ENCODE measurements at places on chromosomes 12 and 14. TPM values are rescaled to one million over a fixed set of nuclear protein-coding genes. Genes with fewer than 3 reads are reported as not detected.

The TBX5 gene
- total RNA-seq = 10.8 TPM

DNA sequence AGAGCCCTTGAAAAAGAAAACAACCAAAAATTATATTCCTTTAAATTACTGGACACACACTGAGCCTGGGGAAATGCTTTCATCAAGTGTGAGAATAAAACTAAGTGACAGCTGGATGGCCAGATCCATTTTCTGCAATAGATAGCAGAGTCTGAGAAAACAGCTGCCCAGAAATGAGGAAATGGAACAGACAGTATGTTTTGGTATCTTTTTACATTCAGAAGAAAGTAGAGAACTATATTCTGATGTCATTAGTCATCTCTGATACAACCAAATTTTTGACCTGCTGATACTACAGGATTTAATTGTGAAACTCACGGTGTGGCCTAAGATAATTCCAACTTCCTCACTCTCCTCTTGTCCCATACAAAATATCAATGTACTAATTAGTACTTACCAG, 78.2 kb downstream of the HMGA2 start:
- H3K27ac ChIP-seq = no peak overlapping the region
- peak; percentile 77 for DNase-seq
- peaks cover 9% of the 10 kb centered on the region for H3K4me1 ChIP-seq
- H3K36me3 ChIP-seq = no peaks in the 10 kb centered on the region
- no peaks in the 10 kb centered on the region for H3K27me3 ChIP-seq

DNA sequence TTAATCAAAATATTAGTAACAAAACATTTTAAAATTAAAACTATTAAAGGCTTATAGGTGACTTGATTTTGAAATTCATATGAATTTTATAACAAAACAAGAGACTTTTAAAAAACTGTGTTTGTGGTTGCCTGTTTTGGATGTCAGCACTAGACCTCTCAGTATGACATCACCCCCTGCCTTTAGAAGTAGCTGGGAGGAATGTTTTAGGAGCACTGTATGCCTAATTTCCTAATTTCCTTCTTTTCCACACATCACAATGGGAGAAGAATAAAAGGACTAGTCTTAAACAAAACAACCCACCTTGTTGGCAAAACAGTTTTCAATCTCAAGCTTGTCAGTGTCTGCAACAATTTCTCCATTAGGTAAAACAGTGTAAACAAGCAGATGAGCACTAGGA, 48.1 kb upstream of the PZP start:
- no peaks in the 10 kb centered on the region for H3K27me3 ChIP-seq
- no peak overlapping the region for H3K4me3 ChIP-seq
- no peaks in the 10 kb centered on the region for H3K36me3 ChIP-seq
- H3K4me1 ChIP-seq = no peaks in the 10 kb centered on the region
- no peak overlapping the region for H3K27ac ChIP-seq

The KRT72 gene
- not detected for total RNA-seq

- H3K4me1 ChIP-seq = no peaks in the 10 kb centered on the region
- no peaks in the 10 kb centered on the region for H3K27me3 ChIP-seq
- DNase-seq = peak; percentile 59
- peak overlapping the region; percentile 92 for H3K27ac ChIP-seq
These were observed 1.0 kb upstream of the BTG1 start for GRCh38 chr12:92146497-92147224.

Measured in IMR-90 (cell line).